ENCODE measurements at places on chromosomes 12 and 14. TPM values are rescaled to one million over a fixed set of nuclear protein-coding genes. Genes with fewer than 3 reads are reported as not detected.

Gene KRT72
- not detected for polyA plus RNA-seq

Gene PFKM
- 242 TPM for polyA plus RNA-seq

Gene JAG2
- 48.8 TPM for polyA plus RNA-seq

Gene FOXA1
- polyA plus RNA-seq, result 0.17 TPM

Gene HCAR2
- 0.21 TPM for polyA plus RNA-seq

DNA sequence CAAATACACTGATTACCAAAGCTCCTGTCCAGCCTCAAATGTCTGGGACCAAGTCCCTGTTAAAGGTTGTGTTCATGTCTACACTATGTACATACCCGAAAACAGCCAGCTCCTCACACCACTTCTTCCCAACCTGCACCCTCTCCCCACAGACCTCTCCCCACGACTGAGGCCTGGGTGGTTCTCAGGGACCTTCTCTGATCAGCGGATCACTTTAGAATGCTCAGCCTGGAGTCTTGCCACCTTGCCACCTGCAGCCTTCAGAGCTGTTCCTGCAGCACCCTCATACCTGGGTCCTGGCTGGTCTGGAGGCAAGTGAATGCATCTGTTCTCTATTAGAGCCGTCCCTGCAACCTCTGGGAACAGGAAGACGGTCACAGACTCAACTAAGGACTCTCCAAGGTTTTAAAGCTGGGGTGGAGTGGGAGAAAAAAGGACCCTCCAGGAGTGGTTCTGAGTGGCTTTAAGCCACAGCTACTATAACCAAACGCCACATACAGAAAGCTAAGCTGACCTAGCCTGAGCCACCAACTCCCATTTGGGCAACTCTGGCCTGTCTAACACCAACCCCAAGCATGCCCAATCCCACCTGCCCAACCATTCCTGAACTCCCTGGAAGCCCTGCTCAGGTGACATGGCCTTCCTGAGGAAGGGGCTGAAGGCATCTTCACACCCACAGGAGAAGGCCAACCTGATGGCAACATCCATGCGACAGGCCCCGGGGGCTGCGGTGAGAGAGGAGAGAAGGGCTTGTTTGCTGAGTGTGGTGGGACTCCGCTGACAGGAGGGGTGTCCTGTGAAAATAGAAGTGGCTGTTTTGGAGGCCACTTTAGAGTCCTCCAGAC, 8.6 kb downstream of the KRT2 start:
- DNase-seq, result no peak
- H3K27ac ChIP-seq, result no peak overlapping the region
- no peaks in the 10 kb centered on the region for H3K36me3 ChIP-seq
- no peak overlapping the region for H3K4me3 ChIP-seq

DNA sequence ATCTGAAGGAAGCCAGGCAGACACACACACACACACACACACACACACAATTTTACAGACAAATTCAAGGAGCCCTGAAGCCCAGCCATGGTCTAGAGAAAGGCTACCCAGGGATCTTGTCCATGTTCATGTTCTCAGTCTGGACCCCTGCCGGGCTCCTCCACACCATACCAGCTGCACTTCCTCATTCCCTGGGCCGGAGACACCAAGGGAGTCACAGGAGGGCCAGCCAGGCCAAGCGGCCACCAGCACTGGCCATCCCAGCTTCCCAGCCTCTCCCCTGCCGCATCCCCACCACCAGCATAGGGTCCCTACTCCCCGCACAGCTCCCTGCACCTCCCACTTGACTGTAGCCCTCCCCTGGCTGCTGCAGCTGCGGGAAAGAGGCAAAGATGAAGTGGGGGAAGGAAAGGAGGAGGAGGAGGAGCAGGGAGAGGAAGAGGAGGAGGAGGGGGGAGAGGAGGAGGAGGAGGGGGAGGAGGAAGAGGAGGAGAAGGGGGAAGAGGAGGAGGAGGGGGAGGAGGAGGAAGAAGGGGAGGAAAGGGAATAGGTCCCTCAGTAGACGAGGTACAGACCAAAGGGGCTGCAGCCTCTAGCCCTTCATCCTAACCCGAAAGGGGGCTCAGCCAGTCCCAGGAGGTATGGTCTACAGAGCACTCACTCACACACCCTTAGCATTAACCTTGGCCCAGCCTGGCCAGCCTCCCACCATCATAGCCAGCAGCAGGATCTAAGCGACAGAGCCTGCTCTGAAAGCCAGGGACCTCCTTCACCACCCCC, 293.2 kb downstream of the DPF3 start:
- no peak overlapping the region for H3K27ac ChIP-seq
- DNase-seq, result peak; percentile 11
- no peak overlapping the region for H3K4me3 ChIP-seq
- no peaks in the 10 kb centered on the region for H3K27me3 ChIP-seq

DNA sequence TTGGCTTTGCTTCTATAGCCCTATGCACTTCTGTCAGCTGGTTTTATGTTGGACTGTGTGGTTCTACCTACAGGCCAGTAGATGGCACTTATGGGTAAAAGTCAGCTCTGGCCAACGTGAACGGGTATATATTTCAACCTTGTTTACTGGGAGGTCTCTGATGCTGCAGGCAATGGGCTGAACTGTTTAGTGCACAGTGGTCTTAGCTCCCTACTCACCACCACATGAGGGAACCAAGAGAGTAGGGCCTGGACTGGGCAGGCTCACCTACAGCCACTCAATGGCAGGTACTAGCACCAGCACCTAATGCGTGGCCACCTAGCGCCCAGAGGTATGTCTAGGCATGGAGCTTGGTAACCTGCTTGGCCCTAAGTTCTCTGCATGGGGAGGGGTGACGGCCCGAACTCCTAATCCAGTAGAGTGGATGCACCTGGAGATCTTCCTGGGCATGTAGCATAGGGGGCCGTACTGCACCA, 481.8 kb downstream of the TMEM117 start:
- no peak overlapping the region for H3K27ac ChIP-seq
- no peaks in the 10 kb centered on the region for H3K27me3 ChIP-seq
- no peak overlapping the region for H3K4me3 ChIP-seq
- no peaks in the 10 kb centered on the region for H3K4me1 ChIP-seq
- DNase-seq, result peak; percentile 20

DNA sequence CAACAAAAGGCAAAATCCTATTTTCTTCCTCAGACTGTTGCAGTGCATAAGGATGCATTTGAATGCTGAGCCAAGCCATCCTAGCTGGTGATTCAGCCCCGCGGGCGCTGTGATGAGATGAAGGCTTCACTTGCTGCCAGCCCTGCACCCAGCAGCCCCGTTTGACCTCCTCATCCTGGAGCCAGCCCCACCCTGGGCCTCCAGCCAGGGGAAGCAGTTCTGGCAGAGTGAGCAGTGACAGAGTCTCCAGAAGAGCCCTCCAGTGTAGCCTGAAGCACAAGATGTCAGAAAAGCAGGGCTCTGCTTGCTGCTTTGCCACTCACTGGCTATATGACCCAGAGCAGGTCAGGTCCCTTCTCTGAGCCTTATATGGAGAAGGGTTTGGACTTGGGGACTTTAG, 96.2 kb upstream of the HSPB8 start:
- no peaks in the 10 kb centered on the region for H3K36me3 ChIP-seq
- DNase-seq, result no peak
- H3K4me3 ChIP-seq, result no peak overlapping the region
- no peak overlapping the region for H3K27ac ChIP-seq

DNA sequence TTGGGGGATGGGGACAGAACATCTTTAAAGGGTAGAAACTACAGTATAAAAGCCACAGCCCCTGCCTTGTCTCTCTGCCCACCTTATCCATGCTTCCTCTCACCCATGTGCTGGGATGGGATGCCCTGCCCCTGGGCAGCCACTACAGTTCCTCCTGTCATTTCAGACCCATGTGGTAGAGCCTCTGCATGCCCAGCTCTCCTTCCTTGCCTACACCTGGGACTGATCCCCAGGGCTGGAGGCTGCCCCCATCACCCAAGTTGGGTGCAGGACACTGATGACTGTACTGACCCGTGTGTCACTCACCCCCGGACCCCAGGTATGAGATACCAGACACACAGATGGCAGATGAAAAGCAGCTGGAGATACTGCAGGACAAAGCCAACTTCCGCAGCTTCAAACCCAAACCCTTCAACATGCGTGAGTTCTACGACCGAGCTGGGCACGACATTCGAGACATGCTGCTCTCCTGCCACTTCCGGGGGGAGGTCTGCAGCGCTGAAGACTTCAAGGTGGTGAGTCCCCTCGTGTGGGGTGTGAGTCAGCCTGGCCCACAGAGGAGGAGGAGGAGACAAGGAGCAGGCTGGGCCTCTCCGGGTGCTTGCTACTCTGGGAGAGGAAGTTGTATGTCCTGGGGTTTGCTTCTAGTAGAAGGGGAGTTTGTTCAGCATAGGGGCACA, 2.2 kb downstream of the ASIC1 start:
- H3K4me1 ChIP-seq, result peaks cover 50% of the 10 kb centered on the region
- peaks cover 35% of the 10 kb centered on the region for H3K27me3 ChIP-seq
- DNase-seq, result no peak
- no peak overlapping the region for H3K27ac ChIP-seq
- no peak overlapping the region for H3K4me3 ChIP-seq

DNA sequence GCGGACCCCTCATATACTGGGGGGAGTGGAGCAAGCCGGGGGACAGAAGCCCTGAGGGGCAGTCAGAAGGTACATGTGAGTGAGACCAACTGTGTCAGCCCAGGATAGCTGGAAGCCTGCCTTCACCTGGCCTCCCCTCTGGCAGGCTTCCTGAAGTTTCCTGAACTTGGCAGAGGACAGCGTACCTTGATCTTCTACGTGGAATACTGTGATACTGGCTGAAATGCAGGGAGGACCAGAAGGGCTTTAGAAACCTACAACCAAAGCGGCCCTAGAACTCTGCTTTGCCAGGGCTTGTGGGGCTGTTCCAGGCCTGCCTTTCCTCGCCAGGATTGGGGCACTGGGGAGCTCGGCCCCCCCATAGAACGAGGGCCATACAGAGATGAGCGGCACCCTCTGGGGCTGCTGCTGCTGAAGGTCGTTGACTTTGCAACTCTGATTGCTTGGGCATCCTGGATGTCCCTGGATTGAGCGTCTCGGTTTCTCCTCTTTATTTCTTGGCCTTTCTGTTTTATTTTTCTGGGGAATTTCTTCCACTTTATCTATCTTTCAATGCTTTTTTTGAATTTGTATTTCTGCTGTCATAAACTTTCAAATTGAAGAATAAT, 66.5 kb downstream of the SLC25A47 start:
- no peak overlapping the region for H3K27ac ChIP-seq

DNA sequence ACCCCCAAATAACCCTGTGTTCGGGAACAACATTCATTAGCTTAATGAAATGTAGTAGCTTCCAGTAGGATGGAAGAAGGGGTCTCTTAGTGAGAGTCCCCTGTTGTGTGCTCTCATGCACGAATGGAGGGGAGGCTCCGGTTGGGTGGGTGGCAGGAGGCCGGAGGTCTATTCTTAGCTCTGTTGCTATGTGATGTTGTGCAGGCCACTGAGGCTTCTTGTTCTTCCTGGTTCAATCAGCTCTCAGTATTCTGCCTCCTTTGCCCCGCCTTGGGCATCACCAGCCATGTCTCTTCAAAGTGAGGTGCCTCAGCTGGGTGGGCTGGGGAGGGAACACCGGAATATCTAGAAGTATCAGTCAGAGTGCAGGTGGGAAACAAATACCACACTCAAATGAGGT, 50.8 kb downstream of the KCNA1 start:
- H3K36me3 ChIP-seq, result no peaks in the 10 kb centered on the region
- no peak overlapping the region for H3K4me3 ChIP-seq
- no peak overlapping the region for H3K27ac ChIP-seq
- peaks cover 13% of the 10 kb centered on the region for H3K27me3 ChIP-seq
- H3K4me1 ChIP-seq, result peaks cover 7% of the 10 kb centered on the region

GRCh38 chr12:104354868-104355570, 51.5 kb downstream of the EID3 start:
- no peaks in the 10 kb centered on the region for H3K27me3 ChIP-seq
- H3K4me3 ChIP-seq, result no peak overlapping the region
- peaks cover 19% of the 10 kb centered on the region for H3K36me3 ChIP-seq
- no peaks in the 10 kb centered on the region for H3K4me1 ChIP-seq
- H3K27ac ChIP-seq, result no peak overlapping the region

DNA sequence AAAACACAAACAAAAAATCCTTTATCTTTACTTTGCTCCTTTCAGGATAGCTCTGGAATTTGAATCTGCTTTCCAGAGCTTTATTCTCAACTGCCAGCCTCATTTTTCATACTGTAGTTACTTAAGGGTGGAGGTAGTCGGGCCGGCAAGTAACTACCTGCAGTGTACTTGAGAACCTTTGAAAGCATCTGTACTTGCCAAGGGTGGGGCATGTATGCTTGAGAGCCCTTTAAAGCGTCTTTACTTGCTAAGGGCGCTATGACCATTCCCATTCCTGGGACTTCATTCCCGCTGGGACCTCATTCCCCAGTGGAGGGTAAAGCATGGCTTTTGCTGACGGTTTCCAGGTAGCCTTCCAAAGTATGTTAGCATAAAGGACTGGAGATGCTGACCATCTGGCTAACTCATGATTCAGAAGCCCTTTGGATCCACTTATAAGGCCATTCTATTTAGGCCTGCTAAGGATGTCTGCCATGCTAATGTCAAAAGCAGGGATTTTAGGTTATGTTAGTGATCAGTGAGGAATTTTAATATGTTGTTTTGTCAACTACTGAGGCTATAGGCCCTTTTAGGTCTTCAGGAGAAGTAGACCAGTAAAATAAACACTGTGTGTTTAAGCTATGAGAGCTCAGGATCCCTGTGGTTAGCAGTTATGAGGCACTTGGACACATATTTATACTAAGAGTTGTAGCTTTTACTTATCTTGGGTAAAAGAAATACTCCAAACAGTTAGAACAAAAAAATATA, 74.9 kb downstream of the CRADD start:
- H3K4me3 ChIP-seq, result no peak overlapping the region
- H3K4me1 ChIP-seq, result no peaks in the 10 kb centered on the region
- no peaks in the 10 kb centered on the region for H3K36me3 ChIP-seq

DNA sequence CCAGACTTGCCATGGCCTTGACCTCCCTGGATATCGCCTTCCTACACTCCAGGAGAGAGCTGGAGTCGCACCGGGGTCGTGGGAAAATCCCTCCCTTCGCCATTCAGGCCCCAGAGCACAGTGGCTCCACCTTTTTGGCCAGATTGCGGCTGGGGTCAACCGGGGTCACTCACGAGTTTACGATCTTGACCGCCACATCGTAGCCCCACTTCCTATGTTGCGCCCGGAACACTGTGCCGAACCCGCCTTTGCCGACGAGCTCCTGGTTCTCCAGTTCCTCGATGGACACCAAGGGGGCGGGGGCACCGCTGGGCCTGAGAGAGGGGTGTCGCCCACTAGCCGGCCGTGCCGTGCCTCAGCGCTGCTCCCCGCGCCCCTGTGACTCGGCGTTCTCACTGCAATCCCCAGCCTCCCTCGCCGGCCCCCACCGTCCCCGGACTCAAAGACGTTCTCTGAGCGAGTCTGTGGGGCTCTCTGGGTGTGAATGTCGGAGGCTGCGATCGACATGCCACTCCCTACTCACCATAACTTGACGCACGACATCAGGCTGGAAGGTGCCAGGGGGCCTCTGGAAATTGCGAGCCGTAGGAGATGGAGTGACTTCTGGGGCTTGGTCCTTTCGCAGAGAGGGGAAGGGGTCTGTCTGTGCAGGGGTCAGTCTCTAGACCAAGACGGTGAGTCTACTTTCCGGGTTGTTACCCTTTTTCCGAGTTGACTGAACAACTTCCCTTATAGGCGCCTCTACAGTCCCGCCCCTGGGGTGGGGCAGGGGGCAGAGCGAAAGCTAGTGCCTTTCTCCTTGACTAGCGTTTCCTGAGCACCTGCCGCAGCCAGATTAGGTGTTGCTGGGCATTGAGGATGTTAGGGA, at the start of gene RIPK3:
Gene RIPK3, minus strand, starts transcription at position 708 of the 868 bp plus-strand sequence. Its CDS starts 165 bp downstream, at position 543.
- H3K4me3 ChIP-seq, result peak within 1 kb of the TSS; percentile 41
- H3K4me1 ChIP-seq, result peaks cover 21% of the 10 kb centered on the region
- H3K36me3 ChIP-seq, result no peaks in the 10 kb centered on the region
- peak; percentile 32 for DNase-seq
- peaks cover 72% of the 10 kb centered on the region for H3K27me3 ChIP-seq
- no peak within 1 kb of the TSS for H3K27ac ChIP-seq

Measured in muscle of leg (tissue), 16 donors.